Naive thymus-derived CD4-positive, alpha-beta T cell (primary cell): ENCODE measurements at places on chromosomes 3 and 15.

DNA sequence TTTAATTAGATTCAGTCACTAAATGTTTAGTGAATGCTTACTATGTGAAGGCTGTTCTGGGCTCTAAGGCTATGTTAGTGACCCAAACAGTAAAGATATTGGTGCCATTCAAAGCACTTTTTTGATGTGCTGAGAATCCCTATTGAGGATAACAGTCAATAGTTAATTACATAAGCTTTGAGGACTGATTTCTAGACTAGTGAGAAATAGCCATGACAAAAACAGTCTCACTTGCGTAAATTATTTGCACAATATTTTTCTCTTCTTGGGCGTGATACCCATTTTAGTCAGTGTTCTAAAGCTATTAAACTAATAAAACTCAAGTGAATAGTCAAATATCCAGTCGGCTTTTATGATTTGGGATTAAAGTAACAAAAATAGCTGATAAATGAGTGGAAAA is 74.6 kb downstream of the UBE2E2 start:
- no peak for DNase-seq

DNA sequence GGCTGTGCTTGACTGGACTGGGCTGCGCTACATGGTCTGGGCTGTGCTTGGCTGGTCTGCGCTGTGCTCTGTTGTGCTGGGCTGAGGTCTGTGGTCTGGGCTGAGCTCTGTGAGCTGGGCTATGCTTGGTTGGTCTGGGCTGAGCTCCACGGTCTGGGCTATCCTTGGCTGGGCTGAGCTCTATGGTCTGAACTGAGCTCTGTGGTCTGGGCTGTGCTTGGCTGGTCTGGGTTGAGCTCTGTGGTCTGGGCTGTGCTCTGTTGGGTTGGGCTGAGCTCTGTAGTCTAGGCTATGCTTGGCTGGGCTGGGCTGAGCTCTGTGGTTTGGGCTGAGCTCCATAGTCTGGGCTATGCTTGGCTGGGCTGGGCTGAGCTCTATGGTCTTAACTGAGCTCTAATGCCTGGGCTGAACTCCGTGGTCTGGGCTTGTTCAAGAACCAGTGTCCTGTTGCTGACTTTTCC is 92.0 kb downstream of the PLXNA1 start:
- no peak for DNase-seq

GRCh38 chr3:129025691-129026435 is 24.8 kb downstream of the EFCC1 start:
- DNase-seq = no peak

DNA sequence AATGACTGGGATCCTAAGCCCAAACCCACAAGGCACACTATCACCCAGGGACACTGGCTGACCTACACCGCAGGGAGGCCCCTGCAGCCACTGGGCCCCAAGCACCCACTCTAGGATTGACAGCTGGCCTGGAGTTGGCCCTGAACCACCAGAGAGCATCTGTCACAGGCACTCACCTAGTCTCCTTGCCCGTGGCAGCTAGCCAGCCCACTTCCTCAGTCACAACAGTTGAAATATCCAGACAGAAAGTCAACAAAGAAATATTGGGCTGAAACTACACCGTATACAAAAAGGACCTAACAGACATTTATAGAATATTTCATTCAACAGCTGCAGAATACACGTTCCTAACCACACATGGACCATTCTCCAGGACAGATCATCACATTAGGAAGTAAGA is 5.2 kb upstream of the SPINK8 start:
- DNase-seq = no peak

- DNase-seq = no peak
These were observed at the start of gene LAMB2 for GRCh38 chr3:49132437-49133225. Gene LAMB2, minus strand, starts transcription at chr3:49133050. Its CDS starts 183 bp downstream, at chr3:49132867.

GRCh38 chr3:175951047-175951694 is 1092.0 kb downstream of the NAALADL2 start:
- no peak for DNase-seq

DNA sequence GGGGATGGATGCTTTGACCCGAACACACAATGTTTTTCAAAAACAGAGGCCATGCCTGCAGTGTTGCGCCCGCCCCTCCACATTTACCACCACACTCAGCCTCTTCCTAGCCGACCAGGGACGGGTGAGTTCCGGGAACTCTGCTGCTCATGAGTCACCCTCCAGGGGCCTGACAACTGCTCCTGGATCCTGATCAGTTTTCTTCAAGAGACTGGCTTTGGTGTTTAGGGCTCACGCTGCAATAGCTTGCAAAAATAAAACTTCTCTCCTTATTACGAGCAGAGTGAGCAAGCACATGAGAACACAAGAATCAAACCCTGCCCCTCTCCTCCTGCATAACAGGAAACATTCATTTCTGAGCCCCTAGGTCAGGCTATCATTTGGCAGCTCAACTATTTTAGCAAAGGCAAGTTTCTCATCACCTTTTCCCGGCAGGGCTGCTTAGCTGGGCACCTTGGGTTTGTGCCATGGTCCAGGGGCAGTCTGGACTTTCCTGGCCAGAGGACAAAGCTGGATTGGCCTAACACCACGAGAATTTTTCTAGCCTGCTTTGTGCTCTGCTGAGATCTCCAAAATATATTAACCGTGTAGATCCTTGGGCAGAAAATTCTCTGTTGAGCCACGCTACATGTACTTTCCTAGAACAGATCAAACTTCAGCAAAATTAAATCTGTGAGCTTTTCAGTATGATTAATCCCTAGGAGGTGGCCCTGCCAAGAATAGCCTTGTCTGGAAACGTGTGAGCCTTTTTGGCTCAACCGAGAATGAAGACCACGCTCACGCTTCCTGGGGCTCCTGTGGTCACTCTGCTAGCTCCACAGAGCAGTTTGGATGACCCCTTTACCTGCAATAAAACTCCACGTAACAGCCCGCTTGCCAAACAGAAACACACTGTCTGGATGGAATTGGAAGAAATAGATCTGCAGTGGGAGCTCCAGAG is 52.7 kb upstream of the SPATA12 start:
- DNase-seq = no peak
